Activated T-helper 1 cell treated with anti-CD3 and anti-CD28 coated beads, Interleukin-12 subunit alpha, Interleukin-12 subunit beta, Interleukin-2, Interleukin-4 antibody, amounts not matched to agents 30 ng/mL and 10 ng/mL and 1 ng/mL, durations not matched to agents 14 hours and 24 hours and 36 hours (primary cell): ENCODE measurements at places on chromosomes 1 and 21. TPM values are rescaled to one million over a fixed set of nuclear protein-coding genes. Genes with fewer than 3 reads are reported as not detected.

- DNase-seq = no peak
Observed at GRCh38 chr1:76868916-76869315, 1.6 kb downstream of the ST6GALNAC5 start.

DNA sequence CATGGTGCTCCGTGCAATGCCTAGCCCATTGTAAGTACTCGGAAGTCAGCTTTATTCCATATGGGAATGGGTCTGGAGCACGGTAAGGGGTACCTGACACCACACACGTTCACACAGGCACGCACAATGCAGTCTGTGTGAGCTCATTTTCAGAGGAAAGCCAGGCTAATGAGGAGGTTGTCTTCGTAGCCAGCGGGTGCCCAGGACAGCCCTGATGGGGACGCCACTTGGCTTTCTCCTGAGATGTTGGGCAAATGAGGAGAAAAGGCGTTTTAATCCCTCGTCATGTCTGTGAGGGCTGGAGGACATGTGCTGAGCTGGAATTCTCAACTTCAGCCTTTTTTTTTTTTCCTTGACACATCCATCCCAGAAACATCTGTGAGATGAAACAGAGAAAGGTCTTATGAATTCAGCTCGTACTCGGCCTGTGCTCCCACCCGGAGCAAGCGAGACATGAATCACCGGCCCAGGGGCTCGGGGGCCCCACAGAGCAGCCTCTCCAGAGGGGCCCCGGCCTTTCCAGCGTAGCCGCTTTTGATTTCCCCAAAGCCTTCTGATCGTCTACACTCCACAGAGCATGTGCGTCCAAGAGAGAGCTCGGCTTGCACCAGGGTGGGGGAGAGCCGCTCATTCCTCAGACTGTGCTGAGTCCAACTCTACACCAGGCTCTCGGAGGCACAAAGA lies 125.1 kb downstream of the EPHB2 start:
- no peak for DNase-seq

DNA sequence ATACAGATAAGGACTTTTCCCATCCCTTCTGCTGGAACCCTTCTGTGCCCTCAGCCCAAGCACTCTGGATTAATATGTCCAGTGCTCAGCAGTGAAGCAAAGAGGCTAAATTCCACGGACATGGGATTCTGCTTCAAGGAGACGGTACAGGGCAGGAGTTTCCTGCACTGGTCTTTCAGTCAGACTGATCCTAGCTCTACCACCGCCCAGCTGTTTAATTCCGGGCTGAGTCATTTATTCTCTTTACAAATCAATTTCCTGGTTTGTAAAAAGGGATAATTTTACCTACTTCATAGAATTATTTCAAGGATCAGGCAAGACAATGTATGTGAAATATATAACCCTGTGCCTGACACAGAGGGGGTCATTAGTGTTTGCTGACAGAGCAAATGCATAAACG lies 41.6 kb upstream of the NRDC start:
- DNase-seq = no peak

DNA sequence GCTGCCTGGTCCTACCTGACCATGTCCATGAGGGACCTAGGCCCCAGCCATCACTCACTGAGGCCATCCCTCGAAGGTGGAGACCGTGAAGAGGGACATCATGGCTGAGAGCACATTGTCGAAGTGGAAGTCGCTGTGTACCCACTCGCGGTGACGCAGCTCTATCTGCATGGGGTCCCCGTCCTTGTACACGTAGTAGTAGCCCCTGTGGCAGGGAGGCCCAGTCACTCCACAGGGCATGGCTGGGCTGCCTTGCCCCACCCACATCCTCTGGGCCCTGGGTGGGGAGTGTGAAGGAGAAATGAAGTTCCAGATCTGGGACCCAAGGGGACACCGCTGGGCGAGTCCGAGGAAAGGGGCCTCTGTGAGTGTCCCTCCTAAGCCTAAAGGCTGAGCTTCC lies 38.4 kb upstream of the KIF21B start:
- no peak for DNase-seq

GRCh38 chr1:211349741-211350140 lies 23.1 kb downstream of the TRAF5 start:
- DNase-seq = no peak

DNA sequence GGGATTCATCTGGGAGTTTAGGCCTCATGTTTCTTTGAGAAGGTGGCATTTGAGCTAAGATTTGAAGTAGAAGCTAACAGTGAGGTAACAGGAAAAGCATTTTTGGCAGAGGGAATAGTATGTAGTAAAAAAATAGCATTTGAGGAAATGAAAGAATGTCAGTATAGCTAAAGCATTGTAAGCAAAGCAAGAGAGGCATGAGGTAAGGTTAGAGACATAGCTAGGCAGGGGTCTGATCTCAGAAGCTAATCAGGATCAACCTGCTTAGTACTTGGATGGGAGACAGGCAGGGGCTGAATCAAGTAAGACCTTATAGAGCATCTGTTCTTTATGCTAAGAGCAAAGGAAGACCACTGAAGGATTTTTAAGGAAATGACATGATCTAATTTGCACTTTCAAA lies 4.0 kb downstream of the POLR3C start:
- no peak for DNase-seq

DNA sequence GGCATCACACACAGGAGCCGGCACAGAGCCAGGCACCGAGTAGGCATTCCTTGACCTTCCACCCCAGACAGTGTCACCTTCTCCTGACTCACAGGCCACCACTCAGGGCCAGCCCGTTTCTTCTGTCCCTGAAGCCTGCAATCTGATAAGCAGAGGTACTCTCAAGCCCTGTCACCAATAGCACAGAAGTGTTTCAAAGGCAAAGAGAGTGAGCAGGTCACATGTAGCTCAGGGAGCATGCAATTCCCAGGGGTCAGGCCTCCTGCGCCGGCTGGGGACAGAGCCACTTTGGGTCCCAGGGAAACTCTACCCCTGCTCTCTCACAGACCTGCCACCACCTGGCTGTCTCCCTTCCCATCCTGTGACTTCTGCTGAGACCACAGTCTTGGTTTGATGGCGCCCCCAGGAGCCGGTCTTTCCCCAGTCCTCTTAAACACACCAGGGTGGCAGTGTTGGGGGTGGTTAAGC lies 13.2 kb downstream of the CAPN9 start:
- no peak for DNase-seq

- DNase-seq = no peak
Observed at GRCh38 chr1:39779137-39779536, 8.0 kb upstream of the OXCT2 start.

DNA sequence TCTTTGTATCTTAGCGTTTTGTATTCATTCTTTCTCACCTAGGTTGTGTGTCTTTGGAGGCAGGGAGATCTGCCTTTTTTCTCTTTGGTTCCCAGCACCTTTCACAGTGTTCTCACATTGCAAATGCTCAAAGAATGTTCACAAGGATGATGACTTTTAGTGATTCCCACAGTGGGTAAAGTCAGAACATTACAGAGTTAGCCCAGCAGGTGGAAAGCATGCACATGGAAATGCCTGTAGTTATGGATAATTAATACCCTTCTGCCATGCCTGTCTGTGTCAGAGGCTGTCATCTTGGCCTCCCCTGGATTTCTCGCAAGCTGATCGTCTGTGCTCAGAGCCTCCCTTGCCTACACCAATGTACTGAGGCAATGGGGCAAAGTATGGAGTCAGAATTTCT lies 458.9 kb downstream of the LMO4 start:
- DNase-seq = no peak

DNA sequence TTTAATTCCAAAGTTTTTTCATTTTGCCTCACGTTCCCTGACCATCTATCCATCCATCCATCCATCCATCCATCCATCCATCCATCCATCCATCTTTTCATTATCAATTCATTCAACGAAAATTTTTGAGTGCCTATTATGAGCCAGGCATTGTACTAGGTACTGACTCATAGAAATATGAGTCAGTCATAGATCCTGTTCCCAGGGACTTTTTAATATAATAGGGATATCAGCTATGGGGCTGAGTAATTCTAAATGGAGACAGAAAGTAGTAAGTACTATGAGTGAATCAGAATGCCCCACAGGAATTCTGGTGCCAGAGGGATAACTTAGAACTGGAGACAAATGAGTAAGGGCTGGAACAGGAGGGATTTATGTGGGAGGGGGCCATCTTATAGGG lies 49.8 kb upstream of the GNG12 start:
- DNase-seq = no peak

DNA sequence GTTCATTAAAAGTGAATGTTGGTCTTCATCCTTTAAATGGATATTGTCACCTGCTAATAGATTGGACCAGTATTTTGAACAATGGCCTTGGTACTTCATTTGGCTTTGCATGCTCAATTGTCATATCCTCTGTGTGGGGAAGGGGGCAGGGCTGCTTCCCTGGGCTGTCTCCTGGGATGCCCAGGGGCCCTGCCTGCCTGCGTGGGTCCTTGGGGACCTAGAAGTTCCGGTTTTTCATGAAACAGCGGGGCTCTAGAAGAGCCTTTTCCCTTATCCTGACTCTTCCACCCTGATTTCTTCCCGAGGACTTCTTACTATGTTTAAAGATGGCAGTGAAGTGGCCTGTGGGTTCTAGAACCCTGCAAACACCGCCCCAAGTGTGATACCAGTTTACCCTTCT lies 97.5 kb downstream of the DISC1 start:
- no peak for DNase-seq

DNA sequence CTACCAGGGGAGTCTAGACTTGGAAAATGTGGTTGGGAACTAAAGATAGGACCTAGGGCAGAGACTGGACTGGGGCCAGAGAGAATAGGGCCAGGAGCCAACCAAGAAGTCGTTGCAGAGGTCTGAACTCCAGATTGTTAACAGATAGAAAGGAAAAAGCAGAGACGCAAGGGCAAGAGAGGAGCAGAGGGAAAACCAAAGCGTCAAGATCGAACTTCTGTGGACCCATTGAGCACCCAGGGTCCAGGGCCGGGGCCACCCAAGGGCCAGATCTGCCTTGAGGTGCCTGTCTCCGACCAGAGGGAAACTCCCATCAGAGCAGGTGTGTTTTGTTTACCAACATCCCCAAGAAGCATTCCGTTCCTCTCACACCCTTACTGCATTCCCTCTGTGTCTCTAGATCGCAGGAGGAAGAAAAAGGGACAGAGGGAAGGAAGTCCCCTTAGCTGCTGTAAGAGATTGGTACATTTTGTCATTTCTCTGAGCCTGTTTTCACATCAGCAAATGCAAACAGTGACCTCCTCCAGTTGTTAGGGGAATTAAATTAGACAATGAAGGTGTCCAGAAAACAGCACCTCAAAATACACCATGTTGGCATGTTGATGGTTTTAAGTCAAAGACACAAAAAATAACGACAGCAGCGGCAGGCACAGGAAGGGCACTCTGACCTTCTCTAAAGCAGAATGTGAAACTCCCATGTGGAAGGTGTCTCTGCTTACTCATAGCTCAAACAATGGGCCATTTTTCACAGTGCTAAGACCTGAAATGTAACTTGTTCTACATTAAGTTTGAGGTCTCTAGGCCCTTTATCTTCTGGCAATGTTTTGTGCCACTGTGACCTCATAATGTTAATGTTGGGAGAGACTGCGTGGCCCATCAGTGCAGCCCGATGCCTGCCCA lies 105.8 kb upstream of the RAB4A start:
- DNase-seq = no peak

The DCST1 gene
- not detected in 2 replicates for total RNA-seq

The SOX13 gene
- 0.23 TPM in 1 of 2 replicates, not detected in the other for total RNA-seq

The RCAN3 gene
- 26.5 and 26.8 TPM in 2 replicates for total RNA-seq

The CD48 gene
- total RNA-seq = 219 and 222 TPM in 2 replicates

The P3R3URF gene
- total RNA-seq = not detected in 2 replicates

The AIRE gene
- total RNA-seq = not detected in 2 replicates

The PIGV gene
- total RNA-seq = 18.5 and 22.6 TPM in 2 replicates

The CHI3L1 gene
- not detected in 2 replicates for total RNA-seq

The GBP7 gene
- not detected in 2 replicates for total RNA-seq

The HOOK1 gene
- total RNA-seq = 1.8 and 2.4 TPM in 2 replicates

The A3GALT2 gene
- total RNA-seq = not detected in 2 replicates

The CCDC185 gene
- not detected in 2 replicates for total RNA-seq

The LCE1E gene
- total RNA-seq = not detected in 2 replicates

The OR2T11 gene
- not detected in 2 replicates for total RNA-seq
